ENCODE measurements at places on chromosomes 2 and 18.

- no peak for DNase-seq
Observed at GRCh38 chr18:37430357-37431076, 135.1 kb downstream of the CELF4 start.

DNA sequence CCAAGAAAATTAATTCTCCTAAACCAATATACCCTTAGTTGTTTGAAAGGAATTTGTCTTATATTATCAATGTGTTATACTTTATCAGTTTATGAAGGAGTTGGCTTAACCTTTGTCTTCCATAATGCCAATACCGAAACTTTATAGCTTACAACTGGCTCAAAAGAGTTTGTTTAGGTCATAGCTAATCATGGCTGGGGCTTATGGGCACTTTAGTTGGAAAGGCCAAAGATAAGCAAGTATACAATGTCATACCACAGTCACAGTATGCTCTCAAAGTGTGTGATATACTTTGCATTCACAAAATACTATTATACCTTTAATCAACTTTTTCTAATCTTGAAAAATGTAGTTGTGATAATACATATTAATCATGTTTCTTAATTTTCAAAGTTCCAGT lies 2.3 kb downstream of the KLHL41 start:
- DNase-seq = no peak

GRCh38 chr2:159989249-159989648 lies 73.2 kb downstream of the PLA2R1 start:
- no peak for DNase-seq

- DNase-seq = no peak
Observed at GRCh38 chr2:239908744-239909143, 116.4 kb downstream of the NDUFA10 start.

DNA sequence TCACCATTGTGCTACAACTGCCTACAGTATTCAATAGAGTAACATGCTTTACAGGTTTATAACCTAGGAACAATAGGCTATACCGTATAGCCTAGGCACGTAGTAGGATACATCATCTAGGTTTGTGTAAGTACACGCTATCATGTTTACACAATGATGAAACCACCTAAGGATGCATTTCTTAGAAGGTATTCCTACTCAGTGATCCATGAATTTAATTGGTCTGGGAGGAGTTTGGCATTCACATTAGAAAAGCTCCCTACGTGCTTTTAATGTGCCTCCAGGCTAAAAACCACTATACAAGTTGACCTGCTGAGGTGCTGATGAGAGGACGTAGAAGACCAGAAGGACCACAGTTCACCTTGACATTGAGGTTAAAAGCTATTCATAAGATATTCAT lies 154.5 kb upstream of the LRRTM1 start:
- DNase-seq = no peak

GRCh38 chr18:44799382-44799906 lies 118.8 kb downstream of the SETBP1 start:
- no peak for DNase-seq

GRCh38 chr2:200367155-200367554 lies 60.7 kb downstream of the SPATS2L start:
- no peak for DNase-seq

- DNase-seq = peak; percentile 68
Observed at GRCh38 chr2:226797289-226797988, 2.2 kb downstream of the IRS1 start.

DNA sequence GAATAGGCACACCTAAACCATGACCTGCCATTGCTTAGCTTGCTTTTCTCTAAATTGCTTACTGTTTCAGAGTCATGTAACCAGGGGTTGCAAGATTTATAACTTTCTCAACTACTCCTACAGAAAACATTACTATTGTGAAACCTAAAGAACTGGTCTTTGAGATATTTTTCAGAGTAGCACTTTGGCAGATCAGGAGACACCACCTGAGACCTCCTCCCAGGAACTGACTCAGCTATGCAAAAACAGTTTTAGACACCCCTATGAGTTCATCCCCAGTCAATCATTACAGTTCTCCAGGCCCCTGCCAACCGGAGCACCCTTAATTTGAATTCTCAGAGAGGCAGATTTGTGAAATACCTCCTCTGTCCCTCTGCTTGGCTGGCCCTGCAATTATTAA lies 80.3 kb downstream of the MBOAT2 start:
- DNase-seq = no peak

DNA sequence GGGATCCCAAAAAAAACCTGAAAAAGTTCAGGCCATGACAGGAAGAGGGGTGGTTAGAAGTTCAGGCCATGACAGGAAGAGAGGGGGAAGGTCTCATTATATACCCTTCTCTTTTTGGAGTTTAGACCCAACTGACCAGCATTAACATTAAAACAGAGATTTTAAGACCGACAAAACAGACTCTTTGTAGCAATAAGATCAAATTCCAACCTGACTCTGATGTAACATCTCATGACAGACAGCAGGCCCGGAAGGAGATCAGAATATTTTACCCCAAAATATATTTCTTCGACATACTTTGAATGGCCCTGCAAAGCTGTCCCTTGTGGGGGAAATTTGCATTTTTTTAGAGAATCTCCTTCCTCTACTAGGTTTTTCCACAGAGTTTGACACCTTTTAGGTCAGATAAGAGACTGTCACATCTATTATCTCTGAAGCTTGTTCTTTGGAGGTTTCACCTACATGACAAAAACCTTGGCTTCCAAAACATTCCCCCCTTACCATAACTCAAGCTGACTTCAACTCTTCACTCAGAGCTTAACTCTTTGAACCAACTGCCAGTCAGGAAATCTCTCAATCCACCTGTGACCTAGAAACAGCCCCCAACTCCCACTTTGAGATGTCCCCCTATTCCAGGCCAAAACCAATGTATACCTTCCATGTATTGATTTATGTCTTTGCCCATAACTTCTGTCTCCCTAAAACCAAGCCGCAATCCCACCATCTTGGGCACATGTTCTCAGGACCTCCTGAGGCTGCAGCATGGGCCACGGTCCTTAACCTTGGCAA lies 51.0 kb upstream of the B3GNT2 start:
- no peak for DNase-seq

DNA sequence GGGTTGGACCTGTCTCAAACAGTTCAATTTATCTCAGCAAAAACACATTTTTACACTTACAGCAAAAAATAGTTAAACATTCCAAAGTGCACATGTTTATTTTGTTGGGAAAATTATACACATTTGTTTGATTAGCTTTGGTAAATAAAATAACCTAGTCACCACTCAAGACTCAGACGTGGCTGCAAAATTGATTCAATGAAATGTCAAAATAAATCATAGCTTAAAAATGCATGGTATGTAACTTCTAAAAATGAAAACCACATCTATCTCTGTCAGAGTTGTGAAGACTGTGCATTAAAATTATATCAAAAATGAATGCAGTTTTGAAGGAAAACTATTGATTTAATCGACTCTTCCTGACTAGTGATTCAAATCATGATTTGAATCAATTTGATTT lies 56.7 kb downstream of the GALNT14 start:
- no peak for DNase-seq

DNA sequence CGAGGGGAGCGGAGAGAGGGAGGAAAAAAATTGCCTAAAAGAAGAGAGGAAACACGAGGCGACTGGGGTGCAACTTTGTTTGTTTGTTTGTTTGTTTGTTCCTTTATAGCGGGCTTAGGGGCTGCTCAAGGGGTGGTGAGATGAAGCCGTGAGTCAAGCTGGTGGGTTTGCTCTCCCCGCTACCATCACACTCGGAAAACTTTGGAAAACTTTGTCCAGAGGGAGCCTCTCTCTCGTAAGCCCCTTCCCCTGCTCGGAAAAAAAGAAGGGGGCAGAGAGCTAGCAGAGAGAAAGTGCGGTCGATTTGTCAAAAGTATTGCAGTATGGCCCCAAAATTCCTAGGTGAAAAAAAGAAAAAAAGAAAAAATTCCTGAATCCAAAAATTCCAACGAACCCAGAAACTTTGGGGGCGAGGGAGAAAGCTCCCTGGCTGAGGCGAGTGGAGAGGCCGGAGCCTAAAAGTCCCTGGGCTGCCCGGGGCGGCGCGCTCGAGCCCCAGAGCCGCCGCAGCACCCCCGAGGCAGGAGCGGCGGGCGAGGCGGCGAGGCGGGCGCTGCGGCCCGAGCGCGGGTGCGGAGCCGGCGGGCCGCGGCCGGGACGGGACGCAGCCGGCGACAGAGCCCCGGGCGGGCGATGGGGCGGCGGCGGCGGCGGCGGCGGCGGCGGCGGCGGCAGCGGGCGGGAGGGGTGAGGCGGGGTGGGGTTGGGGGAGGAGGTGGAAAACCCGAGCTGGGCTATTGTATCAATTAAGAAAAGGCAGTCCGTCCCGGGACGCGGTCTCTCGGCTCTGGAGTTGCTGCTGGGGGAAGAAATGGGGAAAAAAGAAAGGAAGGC lies 558 bp upstream of the CYP26B1 start:
- DNase-seq = no peak

- DNase-seq = no peak
Observed at GRCh38 chr2:70890469-70891065, 45.1 kb upstream of the ATP6V1B1 start.

GRCh38 chr2:63537306-63537705 lies 51.0 kb downstream of the WDPCP start:
- DNase-seq = no peak

DNA sequence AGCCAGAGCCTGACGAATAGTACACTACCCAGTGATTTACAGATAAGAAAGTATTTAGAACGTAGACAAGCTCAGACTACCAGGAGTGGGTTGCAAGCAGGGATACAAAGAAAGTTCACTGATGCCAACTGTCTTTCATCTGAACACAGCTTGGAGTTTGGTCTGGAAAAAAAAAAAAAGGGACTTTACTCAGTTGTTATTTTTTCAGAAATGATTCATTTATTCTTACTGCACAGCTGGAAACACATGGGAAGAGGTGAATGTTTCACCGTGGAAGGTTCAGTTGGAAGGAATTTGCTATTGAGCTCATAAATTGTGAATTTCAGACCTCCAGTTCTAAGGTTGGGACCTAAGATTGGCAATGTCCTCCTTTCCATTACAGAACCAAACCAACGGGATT lies 259.7 kb downstream of the ETAA1 start:
- no peak for DNase-seq

DNA sequence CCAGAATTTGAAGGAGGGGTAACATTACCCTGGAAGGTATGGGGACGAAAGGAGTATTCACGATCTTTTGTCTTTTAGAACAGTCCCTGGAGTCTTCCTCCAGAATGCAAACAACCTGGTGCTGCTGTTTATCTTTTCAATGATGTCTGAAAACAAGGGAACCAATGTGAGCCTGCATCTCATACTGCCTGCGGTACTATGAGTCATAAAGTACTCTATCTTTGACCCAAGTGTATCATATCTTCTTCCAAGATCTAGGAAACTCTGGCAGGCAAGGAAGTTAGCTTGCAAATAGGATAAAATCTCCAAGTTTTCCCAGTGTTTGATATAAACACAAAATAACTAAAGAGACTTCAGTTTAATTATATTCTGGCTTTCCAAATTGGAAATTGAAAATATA lies 968.5 kb downstream of the LRP1B start:
- no peak for DNase-seq

DNA sequence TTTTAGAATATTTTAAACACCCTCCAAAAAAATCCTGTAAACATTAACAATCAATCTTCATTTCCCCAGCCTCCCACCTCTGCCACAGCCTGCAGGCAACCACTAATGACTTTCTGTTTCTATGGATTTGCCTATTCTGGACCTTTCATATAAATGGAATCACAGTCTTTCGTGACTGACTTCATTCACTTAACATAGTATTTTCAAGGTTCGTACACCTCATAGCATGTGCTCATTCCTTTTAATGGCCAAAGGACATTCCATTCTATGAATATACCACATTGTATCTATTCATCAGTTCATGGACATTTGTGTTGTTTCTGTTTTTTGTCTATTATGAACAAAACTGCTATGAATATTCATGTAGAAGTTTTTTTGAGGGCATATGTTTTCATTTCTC lies 48.5 kb downstream of the NAT8 start:
- no peak for DNase-seq

DNA sequence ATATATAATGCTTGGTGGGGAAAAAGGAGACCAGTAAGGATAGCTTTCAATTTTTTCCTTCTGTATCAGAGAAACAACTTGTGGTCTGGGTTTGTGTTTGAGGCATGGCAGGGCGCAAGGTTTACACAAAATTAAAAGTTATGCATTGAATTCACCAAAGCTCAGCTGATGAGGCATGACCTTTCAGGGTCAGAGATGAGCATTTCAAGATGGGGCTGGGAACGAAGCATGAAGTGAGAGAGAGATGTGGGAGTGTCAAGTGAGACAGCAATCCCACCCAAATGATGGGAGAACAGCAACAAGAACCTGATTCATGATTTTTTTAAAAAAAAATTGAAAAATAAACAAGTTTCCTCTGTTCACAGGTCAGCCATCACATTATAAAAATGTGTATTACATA lies 4.9 kb downstream of the GPR55 start:
- DNase-seq = no peak

GRCh38 chr2:58649756-58650155 lies 408.6 kb upstream of the FANCL start:
- no peak for DNase-seq

DNA sequence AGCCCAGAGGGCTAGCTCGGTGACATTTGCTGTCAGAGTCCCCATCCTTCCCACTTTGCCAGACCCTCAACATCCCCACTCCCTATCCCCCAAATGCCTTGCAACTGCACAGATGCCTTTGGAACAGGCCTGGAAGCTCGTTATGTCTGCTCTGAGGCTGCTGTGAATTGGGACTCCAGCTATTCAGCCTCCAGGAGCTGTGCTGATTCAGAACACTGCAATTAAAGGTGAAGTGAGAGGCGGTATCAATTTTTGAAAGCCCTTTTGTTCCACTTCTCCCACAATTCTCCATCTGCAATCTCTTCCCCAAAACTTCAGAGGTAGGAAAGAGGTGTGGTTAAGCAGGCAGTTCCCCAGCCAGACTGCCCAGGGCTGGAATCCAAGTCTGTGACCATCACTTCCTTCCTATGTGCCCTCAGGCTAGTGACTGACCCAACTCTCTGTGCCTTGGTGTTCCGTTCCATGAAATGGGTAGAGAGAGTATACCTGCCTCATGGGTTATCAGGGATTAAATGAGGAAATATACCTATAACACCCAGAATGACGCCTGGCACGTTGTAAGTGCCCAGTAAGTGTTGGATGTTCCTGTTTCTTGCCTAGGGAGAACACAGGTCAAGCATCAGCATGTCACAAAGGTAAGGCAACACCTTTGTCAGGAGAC lies 17.5 kb downstream of the NOSTRIN start:
- DNase-seq = no peak

- DNase-seq = no peak
Observed at GRCh38 chr2:131389657-131390056, 25.7 kb upstream of the RAB6D start.

Data from RWPE2 (cell line).